HuH-7 (cell line): ENCODE measurements at places on chromosomes 1 and 21.
A peak's percentile ranks its signal among the peaks of the same experiment; 100 is the strongest.

- DNase-seq: no peak
Observed at GRCh38 chr1:191752342-191752741, 405.9 kb upstream of the RGS18 start.

- DNase-seq: no peak
Observed at GRCh38 chr1:75996196-75996595, 64.0 kb upstream of the ASB17 start.

- DNase-seq: no peak
Observed at GRCh38 chr1:17851056-17851455, 95.9 kb downstream of the ACTL8 start.

DNA sequence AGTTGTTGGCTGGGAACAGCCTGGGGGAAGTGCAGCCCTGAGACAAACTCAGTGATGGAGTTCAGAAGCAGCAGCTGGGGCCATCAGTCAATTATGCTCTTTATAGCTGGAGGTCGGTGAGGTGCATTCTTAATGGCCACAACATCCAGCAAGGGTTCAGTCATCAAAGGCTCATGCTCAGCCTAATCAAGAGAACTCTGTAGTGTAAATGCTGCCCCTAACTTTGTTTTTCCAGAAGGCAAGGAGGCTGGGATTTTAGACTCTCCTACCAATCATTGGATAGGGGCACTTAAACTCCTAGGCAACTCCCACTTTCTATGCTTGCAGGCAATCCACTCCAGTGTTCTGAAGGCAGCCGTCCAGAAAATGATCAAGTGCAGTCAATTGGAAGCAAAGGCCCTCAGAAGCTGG lies 15.0 kb upstream of the RGS4 start:
- no peak for DNase-seq

GRCh38 chr21:29130270-29130969 lies at the start of gene MAP3K7CL:
Gene MAP3K7CL (plus strand): TSS chr21:29130644. CDS start chr21:29133345, 2,701 bp downstream.
- DNase-seq: no peak

GRCh38 chr1:93347334-93347899 lies 1.7 kb downstream of the DR1 start:
- DNase-seq: no peak

- no peak for DNase-seq
Observed at GRCh38 chr21:45634511-45635183, 8.9 kb upstream of the PCBP3 start.

GRCh38 chr21:32978331-32979270 lies 47.1 kb upstream of the OLIG2 start:
- no peak for DNase-seq

GRCh38 chr1:942864-943533 lies 16.1 kb downstream of the NOC2L start:
- no peak for DNase-seq

DNA sequence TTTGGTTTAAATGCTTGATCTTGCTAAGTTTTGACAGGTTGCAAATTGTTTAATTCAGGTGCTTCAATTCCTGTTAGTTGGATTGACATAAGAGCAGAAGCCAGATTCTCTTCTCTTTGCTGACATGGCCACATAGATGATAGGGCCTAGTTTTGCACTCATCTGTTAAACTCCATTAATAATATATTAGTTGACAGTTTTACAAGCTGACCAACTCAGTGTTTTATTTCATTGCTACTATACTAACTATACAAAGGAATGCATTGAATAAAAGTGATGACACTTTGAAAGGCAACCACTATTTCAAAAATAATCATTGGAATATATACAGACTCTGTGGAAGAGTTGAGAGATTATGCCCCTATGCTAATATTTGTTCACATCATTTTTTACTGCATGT lies 255.6 kb upstream of the DPYD start:
- DNase-seq: no peak

DNA sequence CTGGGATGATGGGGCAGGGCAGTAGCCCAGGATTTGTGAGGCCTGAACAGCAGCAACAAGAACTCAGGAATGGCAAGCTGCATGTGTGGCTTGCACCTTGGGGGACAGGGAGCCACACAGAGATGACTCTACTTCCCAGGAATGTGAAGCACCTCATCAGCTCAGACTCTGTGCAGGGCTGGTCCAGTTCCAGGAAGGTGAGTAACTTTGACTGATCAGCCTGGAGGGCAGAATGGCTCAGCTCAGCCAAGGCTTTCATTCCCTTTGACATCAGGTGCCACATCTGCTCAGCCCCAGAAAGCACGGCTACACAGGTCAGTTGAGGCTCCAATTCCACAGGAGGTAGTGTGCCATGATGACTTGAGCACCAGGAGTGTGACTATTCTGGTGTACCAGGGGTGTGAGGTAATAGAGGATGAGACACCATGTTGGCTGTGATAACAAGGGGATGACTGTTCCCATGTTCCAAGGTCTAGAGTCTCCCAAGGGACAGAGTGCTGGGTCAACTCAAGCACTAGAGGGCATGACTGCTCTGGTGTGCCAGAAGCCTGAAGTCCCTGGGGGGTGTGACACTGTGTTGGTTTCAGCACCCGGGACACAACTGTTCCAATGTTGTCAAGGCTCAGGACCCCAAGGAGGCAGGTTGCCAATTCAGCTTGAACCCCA lies 625.8 kb upstream of the ADGRL2 start:
- DNase-seq: peak; percentile 14

DNA sequence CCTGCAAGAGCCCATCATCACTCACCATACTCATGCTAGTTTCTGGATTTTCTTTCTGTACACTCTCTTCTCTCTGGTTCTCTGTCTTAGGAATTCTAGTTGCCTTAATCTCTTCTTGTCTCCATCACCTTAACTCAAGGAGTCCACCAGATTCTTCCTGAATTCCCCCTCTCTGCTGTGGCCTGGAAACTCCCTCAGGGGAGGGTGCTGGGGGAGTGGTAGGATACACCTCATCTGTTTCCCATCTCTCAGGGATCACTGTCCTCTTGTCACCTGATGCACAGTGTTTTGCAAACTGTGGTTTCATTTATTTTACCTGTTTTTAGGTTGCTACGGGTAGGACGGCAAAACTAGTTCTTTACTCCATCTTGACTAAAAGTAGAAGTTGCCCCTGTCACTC lies 6.6 kb upstream of the GNG12 start:
- no peak for DNase-seq

GRCh38 chr1:108502624-108503023 lies 52.5 kb downstream of the NBPF6 start:
- no peak for DNase-seq

DNA sequence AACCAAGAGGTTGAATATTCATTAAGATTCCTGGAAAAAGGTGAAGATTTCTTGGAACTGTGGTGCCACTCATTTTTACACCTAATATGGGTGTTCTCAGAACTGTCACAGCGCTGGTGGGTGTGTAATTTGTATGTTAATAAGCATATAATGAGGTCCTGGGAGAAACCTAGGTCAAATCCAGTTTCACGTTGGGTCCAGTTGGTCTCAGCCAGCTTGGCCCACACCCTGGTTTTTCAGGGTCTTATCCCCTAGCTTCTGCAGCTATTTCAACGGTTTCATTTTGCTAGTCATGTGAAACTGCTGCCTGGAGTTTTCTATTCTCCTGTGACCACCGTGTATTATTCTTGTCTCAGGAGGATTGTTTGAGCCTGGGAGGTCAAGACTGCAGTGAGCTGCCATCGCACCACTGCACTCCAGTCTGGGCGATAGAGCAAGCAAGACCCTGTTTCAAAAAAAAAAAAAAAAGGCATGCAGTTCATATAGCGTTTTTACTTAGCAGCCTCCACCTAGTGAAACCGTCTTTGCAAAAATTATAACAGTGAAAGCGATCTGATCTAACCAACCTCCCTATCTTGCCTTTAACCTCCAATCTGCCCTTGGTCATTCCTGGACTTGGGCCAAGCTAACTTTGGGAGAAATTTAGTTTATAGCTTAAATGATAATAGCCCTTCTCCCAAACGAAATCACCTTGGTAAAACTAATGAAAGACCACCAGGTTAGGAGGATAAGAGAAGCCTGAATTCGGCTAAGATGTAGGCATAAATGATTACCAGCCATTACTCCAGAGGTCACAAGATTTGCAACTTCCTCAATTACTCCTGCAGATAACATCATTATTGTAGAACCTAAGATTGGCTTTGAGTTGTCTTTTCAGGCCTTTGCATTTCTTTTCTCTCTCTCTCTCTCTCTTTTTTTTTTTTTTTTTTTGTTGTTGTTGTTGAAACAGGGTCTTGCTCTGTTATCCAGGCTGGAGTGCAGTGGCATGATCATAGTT lies 44.0 kb downstream of the PTAFR start:
- no peak for DNase-seq

DNA sequence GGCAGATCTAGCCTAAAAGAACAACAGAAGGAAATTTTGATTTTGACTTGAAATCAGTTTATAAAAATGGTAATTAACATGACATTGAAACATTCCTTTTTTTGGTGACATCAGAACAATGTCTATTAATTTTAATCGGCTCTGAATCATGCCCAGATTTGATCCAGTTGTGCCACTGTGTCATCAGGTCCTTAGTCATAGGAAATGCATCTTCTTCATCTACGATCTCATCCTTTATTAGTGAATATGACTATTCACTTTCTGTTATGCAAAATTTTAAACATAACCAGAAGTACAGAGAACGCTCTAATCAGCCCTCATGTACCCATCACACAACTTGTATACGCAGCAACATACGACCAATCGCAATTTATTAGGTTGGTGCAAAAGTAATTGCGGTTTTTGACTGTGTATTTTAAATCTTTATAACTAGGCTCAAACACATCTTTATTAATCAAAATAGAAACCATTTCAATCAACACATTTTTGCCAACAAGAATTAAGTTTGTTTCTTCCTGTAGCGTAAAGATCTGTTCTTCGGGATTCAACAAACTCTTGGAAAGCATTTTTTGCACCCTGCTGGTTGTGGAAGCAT lies 40.3 kb upstream of the TLR5 start:
- no peak for DNase-seq

DNA sequence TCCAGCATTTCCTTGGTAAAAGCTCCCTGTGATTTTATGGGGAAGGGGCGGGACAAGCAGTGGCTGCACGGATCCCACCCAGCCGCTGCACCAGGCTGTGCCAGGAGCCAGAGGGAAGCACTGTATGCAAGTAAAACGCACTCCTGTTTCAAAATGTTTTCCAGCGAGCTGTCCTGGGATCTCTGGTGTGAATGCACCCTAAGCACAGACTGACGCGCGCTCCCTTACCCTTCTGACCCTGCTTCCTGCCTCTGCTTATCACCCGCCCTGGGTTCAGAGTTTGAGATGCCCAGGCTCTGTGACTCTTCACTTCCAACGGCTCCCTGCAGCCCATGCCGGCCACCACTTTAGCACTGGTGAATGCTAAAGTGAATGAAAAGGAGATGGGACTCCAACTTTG lies 131.2 kb downstream of the RHOU start:
- DNase-seq: no peak

- DNase-seq: no peak
Observed at GRCh38 chr1:41623736-41624135, 139.3 kb upstream of the EDN2 start.

DNA sequence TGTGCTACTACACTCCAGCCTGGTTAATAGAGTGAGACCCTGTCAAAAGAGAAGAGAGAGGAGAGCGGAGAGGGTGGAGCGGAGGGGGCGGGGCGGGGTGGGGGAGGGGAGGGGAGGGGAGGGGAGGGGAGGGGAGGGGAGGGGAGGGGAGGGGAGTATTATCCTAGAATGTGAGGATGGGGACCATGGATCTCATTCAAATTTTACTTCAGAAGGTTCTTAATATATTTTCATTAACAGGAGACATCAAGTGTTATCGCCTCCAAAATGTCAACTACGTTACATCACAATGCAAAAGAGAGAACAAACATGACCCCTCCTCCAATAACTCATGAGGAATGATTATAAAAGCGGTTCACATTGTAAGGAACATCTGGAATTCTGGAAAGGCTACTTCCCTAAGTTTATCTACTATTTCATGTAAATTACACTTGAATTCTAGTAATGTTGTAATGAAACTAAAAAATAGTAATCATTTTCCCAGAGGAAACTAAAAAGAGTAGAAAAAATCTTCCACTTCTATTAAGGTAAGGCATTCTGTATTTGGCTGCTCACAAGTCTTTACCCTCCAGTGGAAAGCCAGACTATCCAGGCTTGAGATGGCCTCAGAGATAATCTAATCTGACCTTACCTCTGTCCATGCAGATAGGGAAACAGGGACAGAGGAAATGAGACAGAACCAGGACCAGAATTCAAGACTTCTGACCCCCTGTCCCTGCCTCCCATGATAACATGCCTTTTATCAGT lies 18.8 kb upstream of the GUCA2A start:
- no peak for DNase-seq

GRCh38 chr1:175630076-175630475 lies 113.3 kb downstream of the TNR start:
- no peak for DNase-seq

DNA sequence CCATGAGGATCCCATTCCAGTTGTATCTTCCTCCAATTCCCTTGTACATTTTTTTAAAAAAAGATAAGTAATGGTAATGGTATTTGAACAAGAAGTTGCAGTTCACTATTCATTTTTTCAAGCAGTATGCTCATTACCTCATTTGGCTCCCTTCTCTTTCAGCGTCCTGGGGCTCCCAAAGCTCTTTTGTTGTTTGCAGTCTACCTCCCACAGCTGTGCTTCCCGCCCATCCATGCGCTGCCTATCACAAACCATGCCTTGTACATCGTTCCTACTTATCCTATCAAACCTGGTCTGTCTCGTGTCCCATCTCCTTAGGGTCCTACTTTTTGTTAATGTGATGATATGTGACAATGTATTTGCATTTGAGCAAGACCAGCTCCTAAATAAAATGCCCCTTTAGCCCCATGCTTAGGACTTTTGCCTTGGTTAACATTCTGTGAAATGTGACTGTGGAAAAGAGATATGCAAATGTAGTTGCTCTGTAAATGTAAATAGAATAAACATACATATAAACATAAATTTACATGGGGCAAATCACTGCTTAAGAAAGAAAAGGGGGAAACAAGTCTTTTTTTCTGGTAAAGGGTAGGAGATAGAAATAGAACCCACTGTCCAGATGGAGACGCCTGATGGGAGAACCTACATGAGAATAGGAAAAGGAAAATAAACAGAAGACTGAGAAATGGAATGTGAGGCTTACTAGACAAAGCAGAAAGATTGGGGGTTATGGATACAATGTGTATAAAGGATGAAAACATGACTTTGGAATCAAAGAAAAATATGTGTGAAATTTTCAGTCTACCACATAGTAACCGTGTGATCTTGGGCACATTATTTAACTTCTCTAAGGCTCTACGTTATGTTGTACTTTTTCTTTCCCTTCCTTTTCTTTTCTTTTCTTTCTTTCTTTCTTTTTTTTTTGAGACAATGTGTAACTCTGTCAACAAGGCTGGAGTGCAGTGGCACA lies 59.8 kb upstream of the PLXNA2 start:
- no peak for DNase-seq

DNA sequence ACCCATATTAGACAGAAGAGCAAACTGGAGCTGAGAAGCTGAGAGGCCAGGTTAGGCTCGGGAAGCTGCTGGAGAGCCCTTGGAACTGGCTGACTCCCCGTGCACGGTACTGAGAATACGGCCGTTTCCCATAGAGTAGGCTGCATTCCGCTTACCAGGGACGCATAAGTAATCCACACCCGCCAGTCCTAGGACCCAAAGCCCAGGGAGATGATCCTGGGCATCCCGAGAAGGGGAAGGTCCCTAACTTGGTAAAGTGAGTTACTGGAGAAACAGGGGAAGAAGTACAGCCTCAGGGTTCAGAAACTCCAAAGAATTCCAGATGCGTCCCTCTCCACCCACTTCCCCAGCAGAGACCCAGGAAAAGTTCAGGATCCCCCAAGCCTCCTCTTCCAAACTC lies 1.3 kb downstream of the LRRC38 start:
- no peak for DNase-seq
